ENCODE measurements at places on chromosomes 2 and 18.

GRCh38 chr2:6986301-6986911, 69.2 kb downstream of the RNF144A start:
- DNase-seq = no peak

- no peak for DNase-seq
Measured at GRCh38 chr2:9334761-9335160, 88.6 kb downstream of the ITGB1BP1 start.

GRCh38 chr2:196954001-196954400, 27.5 kb upstream of the PGAP1 start:
- no peak for DNase-seq

DNA sequence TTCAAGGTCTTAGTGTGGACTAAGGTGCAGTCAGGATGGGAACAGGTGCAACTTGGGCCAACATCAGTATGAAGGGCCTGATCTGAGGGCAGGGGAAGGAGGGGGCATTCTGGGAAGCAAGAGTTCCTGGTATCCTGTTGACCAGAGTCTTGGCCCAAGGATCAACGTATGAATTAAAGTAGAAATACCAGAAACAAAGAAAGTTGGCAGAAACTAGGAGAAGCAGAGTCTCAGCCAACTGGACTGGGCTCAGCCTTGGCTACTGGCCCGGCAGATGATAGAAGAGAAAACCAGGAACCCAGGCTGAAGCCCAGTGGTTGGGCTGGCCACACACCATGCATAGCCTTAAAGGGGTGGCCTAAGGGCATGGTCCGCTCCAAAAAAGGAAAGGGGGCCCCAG, 2.3 kb downstream of the CETN1 start:
- no peak for DNase-seq

DNA sequence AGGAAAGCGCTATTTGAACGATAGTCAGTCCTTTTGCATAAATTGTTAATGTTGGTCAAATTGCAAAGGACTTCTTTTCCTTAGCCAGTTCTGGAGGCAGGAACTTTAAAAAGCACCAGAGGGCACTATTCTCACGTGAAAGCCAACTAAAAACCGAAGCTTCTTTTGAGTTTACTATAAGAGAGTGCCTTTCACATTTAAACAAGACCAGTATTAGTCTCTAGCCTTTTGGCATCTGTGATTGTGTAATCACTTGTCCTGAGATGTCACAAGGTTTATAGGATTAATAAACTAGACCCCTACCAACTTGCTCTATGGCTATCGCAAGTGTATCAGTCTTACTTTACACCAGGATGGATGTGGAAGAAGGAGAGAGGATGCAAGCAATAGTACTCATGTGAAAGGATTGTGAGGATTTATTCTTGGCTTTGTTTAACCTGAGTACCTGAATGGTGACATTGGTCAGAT, 14.4 kb upstream of the STAT4 start:
- DNase-seq = no peak

GRCh38 chr18:477565-477964, 22.9 kb downstream of the COLEC12 start:
- DNase-seq = no peak

DNA sequence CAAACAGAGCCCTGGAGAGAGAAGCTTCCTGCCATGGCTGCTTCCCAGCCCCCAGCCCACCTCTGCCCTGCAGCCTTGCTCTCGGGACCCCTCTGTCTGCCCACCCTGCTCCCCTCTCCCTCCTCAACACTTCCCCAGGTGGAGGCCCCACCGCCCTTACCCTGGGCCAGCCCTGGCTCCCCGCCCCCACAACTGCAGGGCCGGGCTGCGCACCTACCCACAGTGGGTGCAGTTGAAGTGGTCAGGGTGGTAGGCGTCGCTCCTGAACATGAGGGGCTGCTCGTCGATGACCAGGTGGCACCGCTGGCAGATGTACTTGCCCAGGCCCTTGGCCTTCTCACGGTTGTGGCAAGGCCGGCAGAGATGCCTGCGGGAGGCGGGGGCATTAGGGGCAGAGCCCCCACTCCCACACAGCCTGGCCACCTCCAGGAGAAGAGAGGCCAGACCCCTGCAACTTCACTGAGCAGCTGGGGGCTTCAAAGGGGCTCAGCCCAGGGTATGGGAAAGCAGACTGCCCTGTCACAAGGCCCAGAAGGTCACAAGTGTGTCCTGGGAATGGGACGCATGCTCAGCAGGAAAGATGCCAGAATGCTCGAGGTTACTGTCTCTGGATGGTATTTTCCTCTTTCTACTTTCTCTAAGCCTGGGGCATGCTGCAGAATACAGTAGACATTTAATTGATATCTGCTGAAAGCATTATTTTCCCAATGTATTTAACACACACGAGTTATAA, 3.1 kb upstream of the GPR17 start:
- DNase-seq = no peak

DNA sequence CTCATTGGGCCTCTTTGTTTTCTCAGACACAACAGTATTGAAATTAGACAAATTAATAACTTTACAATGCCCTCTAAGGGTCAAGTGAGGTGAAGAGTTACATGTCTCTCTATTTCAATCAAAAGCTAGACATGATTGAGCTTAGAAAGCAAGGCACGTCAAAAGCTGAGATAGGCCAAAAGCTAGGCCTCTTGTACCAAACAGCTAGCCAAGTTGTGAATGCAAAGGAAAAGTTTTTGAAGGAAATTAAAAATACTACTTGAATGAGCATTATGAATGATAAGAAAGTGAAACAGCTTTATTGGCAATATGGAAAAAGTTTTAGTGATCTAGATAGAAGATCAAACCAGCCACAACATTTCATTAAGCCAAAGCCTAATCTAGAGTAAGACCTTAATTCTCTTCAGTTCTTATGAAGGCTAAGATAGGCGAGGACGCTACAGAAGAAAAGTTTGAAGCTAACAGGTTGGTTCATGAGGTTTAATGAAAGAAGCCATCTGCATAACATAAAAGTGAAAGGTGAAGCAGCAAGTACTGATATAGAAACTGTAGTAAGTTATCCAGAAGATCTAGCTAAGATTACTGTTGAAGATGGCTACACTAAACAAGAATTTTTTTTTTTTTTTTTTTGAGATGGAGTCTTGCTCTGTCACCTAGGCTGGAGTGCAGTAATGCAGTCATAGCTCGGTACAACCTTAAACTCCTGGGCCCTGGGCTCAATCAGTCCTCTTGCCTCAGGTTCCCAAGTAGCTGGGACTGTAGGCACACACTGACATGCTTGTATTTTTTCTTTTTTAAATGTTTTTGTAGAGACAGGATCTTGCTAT, 65.5 kb downstream of the FAM117B start:
- no peak for DNase-seq

GRCh38 chr2:119489232-119489952, 34.9 kb downstream of the SCTR start:
- no peak for DNase-seq

DNA sequence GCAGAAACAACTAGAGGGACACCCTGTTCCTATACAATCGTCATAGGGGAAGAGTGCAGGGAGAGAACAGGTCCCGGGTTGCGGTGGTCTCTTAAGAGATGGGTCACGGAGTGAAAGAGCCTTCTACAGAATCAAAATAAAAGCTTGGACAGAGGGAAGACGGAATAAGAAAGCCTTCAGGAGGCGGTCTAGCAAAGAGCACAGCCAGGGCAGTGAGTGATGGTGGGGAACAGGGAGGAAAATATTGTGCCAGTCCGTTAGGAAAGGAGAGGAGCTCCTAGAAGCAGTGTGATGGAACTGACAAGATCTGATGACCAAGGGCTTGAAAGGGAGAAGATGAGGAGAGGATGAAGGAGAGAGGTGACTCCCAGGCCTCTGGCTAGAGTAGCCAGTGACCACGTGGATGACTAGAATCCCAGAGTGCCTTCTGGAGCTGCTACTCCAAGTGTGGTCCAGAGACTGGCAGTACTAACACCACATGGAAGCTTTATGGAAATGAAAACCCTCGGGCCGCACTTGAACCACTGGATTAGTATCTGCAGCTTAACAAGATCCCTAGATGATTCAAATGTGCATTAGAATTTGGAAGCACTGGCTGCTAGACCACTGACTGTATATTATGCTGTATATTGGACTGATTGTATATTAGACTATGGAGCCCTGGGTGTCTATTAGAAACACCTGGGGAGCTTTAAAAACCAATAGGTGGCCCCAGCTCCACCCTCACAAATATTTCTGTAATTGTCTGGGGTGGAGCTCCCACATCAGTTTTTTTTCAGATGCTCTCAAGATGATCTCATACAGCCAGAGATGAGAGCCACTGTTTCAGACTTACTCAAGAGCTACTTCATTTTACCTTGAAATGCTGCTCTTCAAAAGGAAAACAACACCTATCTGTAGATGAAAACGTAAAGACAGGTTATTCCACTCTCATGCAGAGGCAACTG, 1.1 kb upstream of the EVA1A start:
- DNase-seq = no peak

- DNase-seq = no peak
Measured at GRCh38 chr2:234203135-234203984, 152.9 kb downstream of the SPP2 start.

DNA sequence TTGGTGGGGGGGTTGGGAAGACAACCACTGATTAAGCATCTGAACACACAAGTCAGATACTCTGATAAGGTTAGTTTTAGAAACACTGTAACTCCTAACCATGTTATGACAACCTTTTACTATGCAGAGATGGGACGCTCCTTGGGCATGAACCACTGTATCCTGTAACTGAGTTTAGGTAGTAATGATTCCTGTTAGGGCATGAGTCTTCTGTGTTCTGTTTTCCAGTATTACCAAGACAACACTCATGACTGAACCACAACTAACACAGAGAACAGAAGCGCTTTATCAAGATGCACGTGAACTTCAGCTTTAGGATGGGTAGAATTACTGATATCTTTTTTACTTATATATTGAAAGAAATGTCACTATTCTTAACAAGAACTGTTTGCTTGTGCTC, 14.1 kb upstream of the CREB1 start:
- DNase-seq = no peak

- DNase-seq = no peak
Measured at GRCh38 chr2:41943159-41943558, 104.7 kb upstream of the PKDCC start.

GRCh38 chr2:239736358-239737143, 288.6 kb downstream of the NDUFA10 start:
- DNase-seq = no peak

- DNase-seq = no peak
Measured at GRCh38 chr2:238925281-238925680, 77.4 kb downstream of the TWIST2 start.

DNA sequence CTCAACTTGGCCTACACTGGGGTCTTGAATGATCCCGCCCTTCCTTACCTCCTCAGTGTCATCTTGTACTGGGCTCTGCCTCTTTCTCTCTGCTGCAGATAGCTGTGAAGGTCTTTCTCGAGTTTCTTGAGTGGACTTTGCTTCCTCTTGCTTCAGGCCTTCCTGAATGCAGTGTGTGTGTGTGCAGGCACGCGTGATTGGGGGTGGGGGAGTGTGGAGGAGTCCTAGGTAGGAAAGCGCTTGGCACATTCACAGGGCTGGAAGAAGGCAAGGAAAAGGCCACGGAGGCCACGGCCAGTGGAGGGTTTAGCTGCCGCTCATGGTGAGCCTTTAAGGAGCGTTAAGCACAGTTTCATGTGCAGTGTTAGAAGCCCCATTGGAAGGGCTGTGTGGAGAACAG, 5.5 kb downstream of the RALB start:
- no peak for DNase-seq

DNA sequence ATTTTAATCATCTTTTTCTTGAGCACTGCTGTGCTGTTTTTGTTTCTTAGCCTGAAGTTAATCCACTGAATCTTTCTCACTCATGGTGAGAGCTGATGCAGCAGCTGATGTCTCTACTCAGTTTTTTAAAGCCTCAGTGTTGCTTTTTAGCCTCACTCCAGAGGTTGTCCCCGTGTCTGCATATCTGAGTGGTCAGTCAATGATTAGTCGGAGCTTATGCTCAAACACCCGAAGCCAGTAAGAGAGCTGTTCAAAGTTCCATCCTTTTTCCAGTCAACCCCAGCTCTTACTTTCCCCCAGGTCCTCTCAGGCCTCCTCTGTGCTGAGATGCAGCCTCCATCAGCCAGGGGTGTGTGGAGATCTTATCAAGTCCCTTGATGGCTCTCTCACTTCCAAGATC, 81.1 kb downstream of the MBOAT2 start:
- DNase-seq = no peak

All from stimulated activated CD4-positive, alpha-beta T cell treated with anti-CD3 and anti-CD28 coated beads, Interleukin-1b, Interleukin-23, amount 100 ng/mL, for 24 hours (primary cell).